ENCODE measurements at places on chromosomes 16 and 17.

DNA sequence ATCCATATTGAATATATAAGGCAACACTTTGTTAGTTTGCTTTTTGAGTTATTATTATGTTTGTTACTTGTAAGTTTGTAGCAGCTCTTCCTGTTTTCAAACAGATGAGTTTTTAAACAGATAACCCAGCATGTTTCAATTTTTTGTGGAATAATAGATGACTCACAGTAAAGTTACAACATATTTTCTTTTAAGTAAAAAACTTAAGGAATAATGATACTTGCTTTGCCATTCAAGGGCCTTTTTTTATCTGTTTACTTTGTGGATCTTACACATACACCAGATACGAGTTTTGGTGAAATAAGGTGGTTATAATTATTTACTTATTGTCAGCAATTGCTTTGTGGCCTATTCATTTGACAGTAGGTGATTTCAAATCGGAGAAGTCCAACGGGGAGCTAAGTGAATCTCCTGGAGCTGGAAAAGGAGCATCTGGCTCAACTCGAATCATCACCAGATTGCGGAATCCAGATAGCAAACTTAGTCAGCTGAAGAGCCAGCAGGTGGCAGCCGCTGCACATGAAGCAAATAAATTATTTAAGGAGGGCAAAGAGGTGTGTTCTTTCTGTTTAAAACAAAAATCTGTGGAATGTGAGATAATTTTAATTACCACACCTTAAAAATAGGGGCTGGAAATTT is 66.3 kb downstream of the BPTF start:
- no peak for DNase-seq

GRCh38 chr16:17511340-17511739 is 40.6 kb upstream of the XYLT1 start:
- DNase-seq, result no peak

DNA sequence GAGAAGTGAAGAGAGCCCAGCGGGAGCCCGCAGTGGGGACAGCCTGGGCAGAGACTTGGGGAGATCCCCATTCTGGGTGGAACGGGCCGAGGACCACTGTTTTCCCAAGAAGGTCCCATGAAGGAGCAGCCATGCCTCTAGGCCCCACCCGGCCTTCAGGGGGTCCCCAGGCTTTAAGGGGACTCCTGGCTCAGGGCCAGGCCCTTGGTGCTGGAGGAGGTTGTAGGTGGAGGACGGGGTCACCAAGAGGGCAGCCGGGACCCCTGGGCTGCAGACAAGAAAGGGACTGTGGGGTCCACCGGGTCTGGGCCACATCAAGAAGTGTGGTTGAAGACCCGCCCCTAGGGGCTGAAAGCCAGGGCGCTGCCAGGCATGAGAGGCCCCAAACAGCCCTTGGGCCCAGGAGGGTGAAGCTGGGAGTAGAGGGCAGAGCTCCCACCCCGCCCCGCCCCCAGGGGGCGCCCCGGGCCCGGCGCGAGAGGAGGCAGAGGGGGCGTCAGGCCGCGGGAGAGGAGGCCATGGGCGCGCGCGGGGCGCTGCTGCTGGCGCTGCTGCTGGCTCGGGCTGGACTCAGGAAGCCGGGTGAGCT is at the start of gene PRSS21:
Gene PRSS21, plus strand, starts transcription at position 487 of the 589 bp plus-strand sequence. Its CDS starts 32 bp downstream, at position 519.
- DNase-seq, result no peak

DNA sequence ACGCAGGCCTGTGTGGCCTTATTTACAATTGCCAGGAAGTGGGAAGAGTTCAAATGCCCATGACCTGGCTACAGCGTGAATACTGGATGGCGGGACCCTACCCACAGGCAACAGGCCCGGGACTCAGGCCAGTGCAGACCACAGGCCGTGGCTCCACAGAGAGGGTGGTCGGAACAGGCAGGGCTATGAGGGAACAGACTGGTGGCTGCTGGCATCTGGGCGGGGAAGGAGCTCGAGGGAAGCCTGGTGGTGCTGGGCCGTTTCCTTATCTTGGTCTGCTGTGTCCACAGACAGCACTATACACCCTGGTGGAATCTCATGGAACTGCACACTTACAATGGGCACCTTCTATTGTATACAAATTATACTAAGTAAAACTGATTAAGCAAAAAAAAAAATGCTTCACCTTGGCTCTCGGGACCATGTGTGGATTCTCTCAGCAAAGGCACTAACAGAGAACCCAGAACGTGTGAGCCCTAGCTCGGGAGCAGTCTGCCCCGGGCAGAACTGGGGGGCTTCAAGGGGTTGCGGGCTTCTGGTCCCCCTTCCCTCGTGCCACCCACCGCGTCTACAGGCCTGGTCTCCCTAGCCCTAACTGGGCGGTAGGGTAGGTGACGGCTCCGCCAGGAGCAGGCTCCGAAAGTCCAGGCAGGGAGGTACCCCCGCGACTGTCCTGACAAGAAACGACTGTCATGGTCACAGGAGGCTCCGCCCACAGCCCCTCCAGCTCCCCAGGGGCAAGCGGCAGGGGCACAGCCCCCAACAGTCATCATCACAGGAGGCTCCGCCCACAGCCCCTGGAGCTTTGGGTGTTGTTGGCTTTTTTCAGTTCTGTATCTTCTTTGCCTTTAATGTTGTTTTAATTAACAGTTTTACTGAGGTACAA is 21.8 kb downstream of the CEP131 start:
- DNase-seq, result no peak

DNA sequence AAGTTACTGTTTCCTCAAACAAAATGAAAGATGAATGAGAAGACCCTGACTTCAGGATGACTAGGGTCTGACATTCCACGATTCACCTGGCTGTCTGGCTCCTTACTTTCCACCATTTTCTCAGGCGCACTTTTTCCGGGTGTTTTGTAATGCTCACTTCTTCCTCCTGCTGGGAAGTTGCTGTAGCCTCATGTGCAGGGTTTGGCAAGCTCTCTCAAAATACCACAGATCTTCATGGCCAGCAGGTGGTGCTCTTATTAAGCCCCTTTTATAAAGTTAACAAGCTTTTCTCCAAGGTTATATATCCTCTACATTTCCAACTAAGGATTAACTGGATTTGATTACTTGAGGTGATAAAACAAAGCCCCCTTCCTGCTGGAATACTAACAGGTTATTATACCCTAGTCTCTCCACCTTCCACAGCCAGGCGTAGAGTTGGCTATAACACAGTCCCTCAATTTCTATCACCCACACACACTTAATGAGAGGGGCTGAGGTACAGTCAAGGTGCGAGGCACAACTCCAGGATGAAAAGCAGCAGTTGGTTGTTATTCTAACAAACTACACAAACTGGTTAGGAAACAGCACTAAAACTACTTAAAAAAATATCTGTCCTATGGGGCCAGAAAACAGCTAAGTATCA is 45.4 kb downstream of the STH start:
- DNase-seq, result no peak
